A172 (cell line): ENCODE measurements at places on chromosomes 6 and 20. TPM values are rescaled to one million over a fixed set of nuclear protein-coding genes. Genes with fewer than 3 reads are reported as not detected.

The PNPLA1 gene
- total RNA-seq = not detected in 2 replicates

The NKX2-2 gene
- total RNA-seq = 4.4 TPM in 2 replicates

The RGS17 gene
- total RNA-seq = 2.9 and 6.5 TPM in 2 replicates

The C20orf141 gene
- not detected in 2 replicates for total RNA-seq

The FAM83C gene
- total RNA-seq = 0.24 TPM in 1 of 2 replicates, not detected in the other

The PHACTR1 gene
- 0.55 and 1.6 TPM in 2 replicates for total RNA-seq

The SIGLEC1 gene
- total RNA-seq = 0.07 TPM in 1 of 2 replicates, not detected in the other

The DEFB124 gene
- total RNA-seq = not detected in 2 replicates

GRCh38 chr6:164021589-164022250 is 607.2 kb downstream of the QKI start:
- no peak for DNase-seq

GRCh38 chr6:170385506-170385905 is 78.9 kb downstream of the FAM120B start:
- DNase-seq = no peak

DNA sequence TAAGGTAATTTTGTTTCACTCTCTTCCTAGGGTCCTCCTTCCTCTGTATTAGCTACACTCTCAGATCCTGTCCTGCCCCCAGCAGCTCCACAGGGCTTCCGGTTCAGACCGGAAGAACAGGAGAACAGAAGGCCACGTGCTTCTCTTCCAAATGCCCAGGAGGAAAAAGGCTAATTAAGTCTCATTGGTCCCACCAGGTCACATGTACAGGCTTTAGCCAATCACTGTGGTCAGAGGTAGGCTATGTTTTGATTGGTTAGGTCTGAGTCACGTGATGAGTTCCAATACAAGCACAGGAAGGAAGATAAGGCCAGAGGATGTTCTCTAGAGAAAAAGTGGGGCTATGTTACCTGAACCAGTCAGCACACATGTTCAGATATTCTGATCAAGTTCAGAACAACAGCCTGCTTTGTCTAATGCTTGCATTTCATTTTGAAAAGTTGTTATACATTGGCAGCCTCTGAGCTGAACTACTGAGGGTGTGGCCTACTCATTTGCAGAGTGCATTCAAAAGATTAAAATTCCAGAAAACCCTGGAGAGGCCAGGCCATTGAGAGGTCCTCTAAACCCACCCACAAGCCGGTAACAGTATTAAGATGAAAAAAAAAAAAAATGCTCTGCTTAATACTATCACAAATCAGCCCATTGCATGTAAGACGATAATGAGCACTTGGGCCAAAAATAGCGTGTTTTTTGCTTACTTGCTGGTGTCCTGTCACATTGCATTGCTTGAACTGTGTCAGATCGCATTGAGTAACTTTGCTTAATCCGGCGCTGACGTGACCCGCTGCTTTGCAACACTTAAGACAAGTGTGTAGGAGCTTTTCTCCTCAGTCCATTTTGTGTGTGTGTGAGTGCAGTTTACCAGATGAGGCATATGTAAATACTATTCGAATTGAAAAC is 170.3 kb downstream of the TSHZ2 start:
- peak; percentile 23 for DNase-seq

DNA sequence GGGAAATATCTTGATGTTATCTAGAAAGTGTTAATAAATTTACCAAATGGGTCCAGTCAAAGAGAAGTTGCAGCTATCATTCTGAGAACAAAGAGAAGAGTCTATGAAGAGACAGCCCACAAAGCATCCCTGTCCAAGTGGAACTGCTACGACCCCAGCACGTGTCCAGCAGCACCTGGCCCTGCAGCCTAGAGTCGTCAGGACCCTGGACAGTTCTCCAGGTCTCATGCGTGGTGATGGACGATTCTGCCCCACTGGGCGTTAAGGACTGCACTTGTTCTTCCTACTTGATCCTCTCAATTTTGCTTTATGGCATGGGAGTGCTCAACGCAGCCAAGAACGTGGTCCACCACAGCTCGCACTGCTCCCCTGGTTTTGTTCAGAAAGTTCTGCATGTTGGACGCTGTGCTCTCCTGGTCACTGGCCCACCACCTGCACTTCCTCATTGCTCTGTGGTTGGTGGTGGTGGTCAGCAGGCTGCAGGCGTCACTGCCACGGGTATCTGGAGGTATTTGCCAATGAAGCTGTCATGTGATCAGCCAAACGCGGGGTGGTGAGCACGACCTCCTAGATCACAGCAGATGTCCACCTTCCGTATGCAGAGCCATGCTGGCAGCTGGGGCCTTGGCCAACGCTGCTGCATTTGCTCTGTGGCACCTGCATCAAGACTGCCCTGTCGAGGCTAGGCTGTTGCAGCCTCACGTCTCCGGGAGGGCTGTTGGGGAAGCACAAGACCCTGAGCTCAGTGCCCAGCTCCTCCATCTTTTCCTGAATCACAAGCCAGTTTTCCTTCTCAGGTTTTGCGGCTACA is 356.4 kb downstream of the CDH4 start:
- DNase-seq = peak; percentile 21

DNA sequence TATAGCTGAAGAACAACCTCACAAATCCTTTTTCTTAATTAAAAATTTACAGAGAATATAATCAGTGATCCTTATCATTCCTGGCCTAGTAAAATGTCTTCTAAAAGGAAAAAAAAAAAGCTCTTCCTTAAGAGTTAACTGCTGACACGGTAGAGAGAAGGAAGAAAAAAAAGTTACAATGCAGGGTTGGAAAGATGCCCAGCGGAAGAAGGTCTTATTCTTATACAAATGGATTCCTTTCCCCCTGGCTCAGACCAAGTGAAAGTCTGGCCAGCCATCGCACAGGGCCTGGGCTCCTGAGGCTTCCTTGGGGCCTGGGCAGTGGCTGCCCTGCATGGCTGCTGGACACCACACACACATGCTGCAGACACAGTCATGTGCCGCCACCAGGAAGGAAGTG is 688.6 kb downstream of the TENT5A start:
- DNase-seq = no peak

GRCh38 chr6:34339432-34339831 is 53.0 kb downstream of the NUDT3 start:
- no peak for DNase-seq

DNA sequence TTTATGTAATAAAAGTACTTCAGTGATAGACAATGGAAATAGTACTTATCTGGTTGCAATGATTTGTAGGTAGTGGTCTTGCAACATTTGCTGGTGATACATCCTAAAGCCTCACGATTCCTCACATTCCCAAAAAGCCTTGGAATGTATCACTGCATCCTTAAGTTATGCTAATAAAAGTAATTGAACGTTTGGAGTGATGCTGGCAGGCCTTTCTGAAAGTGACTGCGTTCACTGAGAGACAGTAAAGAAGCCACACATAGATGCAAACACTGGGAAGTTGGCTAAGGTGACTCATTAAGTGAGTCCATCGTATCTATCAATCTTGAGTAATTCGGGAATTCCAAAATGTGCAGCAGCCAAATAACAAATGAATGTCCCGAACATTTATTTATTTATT is 444.1 kb upstream of the SOX4 start:
- peak; percentile 70 for DNase-seq

DNA sequence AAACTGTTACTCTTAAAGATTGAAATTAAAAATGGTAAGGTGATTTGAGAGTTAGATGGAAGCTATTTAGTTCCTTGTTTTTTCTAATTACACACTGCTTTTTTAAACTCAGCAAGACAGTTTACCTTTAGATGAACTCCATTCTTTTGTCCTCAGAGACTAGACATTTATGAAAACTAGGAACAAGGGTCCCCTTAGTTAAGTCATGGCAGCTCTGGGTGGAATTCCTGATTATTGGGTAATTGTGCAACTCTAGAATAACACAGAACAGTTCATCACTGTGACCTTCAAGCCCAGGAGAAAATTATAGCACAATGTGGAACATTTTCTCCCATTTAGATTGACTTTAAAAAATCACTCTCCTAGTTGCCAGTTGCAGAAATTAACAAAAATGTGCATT is 251.7 kb downstream of the NKAIN2 start:
- no peak for DNase-seq

DNA sequence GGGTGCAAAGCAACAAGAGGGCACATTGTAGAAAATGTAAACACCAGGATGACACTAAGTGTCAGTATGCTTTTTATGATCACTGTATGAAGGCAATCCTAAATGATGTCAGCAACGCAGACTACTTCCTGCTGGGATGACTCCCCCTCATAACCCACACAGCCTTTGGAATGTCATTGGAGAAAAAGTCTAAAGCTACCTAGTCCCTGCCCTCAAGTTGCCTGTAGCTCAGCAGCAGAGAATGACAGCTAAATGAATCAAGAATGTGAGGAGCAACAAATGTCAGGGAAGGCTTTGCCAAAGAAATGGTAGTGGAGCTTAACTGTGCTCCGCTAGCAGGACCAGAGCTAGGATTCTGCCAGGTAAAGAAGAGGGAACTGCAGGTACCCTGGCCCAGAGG is 555.6 kb downstream of the CD83 start:
- peak; percentile 23 for DNase-seq

- DNase-seq = no peak
These were observed 197.0 kb upstream of the RNF217 start for GRCh38 chr6:124765280-124765679.

- no peak for DNase-seq
These were observed 89.7 kb downstream of the FAM50B start for GRCh38 chr6:3938715-3939367.

DNA sequence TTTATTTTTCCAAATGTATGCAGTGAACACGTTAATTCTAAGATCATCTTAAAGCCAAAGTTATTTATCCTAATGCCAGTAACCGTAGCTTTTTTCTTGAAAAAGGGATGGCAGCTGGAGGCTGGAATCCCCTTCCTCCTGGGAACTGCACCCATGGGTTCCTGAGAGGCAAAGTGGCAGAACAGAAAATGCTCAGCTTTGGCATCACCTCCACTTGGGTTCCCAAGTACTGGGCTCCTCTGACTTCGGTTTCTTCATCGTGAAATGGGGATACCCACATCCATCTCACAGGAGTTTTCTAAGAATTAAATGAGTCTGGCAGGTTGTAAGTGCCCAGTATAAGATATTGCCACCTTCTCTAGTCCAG is 6.2 kb upstream of the DDX43 start:
- DNase-seq = no peak

DNA sequence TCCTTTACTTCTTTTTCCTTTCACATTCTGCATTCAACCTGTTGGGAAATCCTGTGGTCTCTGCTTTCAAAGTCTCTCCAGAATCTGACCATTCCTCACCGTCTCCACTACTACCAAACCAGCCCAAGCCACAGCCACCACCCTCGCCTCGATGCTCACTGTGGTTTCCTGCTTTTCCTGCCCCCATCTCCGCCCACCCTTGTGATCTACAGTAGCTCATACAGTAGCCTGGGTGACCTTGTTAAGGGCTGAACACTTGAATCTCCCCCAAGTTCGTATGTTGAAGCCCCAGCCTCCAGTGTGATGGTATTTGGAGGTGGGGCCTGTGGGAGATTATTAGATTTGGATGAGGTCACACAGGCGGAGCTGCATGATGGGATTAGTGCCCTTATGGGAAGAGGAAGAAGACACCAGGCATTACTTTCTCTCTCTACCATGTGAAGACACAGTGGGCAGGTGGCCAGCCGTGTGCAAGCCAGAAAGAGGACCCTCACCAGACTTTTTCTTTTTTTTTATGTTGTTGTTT is 189.0 kb upstream of the UST start:
- DNase-seq = no peak

- no peak for DNase-seq
These were observed 15.0 kb downstream of the PPP1R10 start for GRCh38 chr6:30601815-30602641.

- no peak for DNase-seq
These were observed 163.2 kb upstream of the BTBD3 start for GRCh38 chr20:11754451-11754850.

- no peak for DNase-seq
These were observed 217.1 kb downstream of the SMOC2 start for GRCh38 chr6:168658059-168658458.

GRCh38 chr6:163834226-163834970 is 419.9 kb downstream of the QKI start:
- DNase-seq = no peak

DNA sequence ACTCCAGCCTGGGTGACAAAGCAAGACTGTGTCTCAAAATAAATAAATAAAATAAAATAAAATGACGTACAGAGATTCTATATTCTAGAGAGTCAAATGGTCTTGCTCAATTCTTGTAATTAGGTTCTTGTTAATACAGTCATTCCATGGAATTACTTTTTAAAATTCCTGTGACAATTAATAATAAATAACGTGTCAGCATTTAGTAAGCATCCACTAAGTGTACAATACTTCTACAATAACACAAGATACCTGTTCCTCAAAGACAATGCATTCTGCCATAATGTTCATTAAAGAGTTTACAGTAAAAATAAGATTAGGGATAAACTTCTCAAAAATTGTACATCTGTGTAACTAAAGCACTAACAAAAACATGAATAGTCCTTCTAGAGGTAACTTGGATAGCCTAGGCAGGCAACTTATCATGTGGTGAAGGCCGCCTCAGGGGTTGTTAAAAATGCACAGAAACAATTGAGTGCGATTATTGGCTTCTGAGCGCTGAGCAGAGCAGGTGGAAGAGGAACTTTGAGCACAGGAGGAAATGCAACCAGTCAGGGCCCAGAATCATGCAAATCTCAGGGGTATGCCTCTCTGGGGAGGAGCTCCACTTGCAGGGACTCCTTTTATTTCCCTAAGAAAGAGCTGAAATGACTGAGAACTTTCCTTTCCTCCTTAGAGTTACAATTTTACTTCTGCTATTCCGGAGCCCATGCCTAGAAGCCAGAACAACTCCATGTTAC is 37.1 kb downstream of the QRSL1 start:
- DNase-seq = no peak

DNA sequence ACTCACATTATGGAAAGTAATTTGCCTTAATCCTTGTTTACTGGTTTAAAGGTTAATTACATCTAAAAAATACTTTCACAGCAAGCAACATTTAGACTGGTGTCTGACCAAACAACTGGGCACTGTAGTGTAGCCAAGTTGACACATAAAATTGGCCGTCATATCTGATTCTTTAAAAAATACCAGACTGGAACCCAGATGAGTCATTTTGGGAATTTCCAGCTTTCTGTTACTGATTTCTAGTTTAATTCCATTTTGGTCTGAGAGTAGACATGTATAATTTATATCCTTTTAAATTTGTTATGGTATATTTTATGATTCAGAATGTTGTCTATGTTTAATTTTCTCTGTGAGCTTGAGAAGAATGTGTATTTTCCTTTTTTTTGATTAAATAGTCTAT is 44.1 kb downstream of the SCP2D1 start:
- peak; percentile 88 for DNase-seq

DNA sequence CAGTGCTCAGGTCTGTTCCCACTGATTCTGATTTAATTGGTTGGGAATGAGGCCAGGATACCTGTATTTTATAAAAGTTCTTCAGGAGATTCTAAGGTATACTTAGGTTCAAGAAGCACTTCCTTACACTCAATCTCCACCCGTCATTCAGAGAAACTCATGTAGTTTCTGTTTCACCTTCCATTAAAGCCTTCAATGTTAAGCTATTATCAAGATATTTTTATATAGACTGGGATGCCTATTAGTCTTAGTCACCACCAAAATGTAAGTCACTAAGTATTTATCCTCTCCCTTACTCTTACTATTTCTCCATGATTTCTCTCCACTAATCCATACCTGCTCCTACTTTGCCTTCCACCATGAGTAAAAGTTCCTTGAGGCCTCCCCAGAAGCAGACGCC is 38.1 kb upstream of the GCLC start:
- no peak for DNase-seq
